ENCODE measurements at places on chromosomes 2 and 18.

DNA sequence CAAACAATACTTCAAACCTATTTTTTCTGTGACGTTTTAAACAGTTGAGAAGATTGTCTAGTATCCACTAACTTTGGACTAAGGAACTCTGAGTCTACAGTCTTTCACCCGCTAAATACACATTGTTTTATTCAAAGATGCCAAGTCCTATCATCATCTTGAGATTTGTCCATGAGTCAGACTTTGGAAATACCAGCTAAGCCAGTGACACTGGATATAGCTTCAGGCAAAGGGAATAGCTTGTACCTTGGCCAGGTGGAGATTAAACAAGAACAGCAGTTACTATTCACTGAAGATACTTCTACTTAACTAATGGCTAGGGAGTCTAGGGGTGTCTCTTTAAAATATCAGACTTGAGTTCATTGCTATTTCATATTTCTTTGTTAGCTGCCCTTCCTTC is 137.5 kb downstream of the COMMD1 start:
- no peak for DNase-seq

- DNase-seq, result no peak
Measured at GRCh38 chr2:25462021-25462420, 120.3 kb upstream of the DNMT3A start.

- no peak for DNase-seq
Measured at GRCh38 chr2:158493458-158493857, 36.7 kb downstream of the PKP4 start.

DNA sequence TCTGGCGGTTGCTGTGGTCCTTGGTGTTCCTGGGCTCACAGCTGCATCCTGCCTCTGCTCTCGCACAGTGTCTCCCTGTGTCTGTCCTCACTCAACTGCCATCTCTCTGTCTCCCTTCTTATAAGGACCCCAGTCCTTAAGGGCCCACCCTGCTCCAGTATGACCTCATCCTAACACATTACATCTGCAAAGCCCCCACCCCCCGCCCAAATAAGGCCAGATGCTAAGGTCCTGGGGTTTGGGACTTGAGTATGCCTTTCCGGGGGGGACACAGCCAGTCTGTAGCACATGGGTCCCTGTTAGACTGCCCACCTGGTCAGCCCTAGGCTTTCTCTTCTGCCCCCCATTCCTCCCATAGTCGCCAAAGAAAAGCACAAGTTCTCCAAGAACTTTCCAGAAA is 40.7 kb downstream of the FER1L5 start:
- DNase-seq, result peak; percentile 15

- no peak for DNase-seq
Measured at GRCh38 chr2:240183875-240184590, 43.6 kb upstream of the OTOS start.

GRCh38 chr2:196750291-196750923 is 49.1 kb downstream of the GTF3C3 start:
- DNase-seq, result no peak

- DNase-seq, result no peak
Measured at GRCh38 chr2:205609113-205609512, 73.2 kb upstream of the NRP2 start.

DNA sequence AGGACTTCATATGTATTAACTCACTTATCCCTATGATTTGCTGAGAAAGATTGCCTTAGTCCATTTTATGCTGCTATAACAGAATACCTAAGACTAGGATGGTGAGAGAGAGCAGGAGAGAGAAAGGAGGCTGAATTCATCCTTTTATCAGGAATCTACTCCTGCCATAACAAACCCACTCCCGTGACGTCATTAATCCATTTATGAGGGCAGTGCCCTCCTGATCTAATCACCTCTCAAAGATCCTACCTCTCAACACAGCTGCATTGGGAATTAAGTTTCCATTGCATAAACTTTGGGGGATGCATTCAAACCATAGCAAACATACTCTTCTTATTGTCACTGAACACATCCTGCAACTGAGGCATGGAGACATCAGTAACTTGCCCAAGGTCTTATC is 122.0 kb downstream of the VIT start:
- no peak for DNase-seq

- no peak for DNase-seq
Measured at GRCh38 chr2:60867007-60867406, 14.4 kb upstream of the REL start.

DNA sequence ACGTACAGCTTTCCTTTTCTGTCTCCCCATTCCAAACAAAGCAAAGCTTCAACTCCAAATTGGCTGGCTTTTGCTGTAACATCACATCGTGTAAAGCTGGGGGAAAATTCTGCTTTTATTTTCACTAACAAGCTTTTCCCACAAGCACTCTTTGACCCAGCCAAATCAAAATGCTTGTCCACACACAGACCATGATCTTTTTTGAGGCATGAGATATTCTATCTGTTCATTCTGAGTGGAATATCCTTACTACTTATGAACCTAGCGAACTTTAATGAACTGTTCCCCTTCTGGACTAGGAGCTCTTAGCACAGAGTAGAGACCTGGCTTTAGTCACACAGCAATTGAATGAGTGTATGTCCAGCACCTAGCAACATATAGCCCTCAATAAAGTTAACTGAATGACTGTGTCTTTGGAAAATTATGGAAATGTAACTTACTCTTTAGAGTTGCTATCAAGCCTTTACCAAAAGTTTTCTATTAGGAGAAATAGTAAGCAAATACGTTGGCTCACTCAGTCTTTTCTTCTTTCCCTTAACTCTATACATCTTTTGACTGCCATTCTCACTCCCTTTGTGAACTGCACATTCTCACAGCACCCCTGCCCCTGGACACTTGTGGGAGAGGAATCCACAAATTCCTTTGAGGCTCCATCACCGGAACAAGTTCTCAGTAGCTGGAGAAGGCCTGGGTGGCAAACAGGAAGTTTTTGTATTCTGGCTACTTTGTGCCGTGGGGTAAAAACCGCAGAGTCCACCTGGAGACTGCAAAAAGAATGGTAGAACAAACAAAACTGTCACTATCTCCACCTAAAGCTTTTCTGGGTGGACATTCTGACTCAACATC is 1.3 kb upstream of the UBE2E3 start:
- DNase-seq, result no peak

DNA sequence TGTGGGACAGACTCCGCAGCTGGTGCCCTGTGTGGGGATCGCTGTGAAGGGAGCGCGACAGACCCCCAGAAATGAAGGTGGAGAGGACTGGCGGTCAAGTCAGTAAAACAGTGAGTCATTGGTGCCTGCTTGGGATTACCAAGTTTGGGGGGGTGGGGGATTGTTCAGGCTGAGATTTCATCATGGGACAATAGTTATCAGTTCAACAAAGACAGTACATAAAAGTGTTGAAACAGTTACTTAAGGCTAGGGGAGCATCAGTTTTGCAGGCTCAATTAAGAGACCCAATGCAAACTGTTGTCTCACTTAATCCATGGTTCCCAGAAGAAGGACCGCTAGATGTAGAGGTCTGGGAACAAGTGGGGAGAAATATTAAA is 42.4 kb upstream of the PDK1 start:
- DNase-seq, result no peak

DNA sequence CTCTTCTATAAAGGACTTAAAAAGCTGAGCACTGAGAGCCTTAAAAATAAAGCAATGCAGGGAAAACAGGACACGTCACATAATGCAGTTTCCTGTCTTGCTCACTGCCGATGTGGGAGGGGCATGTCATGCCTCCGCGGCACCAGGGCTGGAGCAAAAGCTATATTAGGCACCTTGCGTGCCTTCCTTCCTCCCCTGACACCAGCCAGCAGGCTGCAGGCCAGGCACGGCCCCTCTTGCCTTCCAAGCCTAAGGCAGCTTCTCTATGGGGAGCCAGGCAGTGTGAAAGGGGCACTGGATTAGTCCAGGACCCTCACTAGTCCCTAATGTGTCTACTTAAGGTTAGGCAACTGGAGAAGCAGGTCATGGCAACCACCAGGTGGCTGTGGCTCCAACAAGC is 26.3 kb downstream of the MRPL35 start:
- peak; percentile 76 for DNase-seq

DNA sequence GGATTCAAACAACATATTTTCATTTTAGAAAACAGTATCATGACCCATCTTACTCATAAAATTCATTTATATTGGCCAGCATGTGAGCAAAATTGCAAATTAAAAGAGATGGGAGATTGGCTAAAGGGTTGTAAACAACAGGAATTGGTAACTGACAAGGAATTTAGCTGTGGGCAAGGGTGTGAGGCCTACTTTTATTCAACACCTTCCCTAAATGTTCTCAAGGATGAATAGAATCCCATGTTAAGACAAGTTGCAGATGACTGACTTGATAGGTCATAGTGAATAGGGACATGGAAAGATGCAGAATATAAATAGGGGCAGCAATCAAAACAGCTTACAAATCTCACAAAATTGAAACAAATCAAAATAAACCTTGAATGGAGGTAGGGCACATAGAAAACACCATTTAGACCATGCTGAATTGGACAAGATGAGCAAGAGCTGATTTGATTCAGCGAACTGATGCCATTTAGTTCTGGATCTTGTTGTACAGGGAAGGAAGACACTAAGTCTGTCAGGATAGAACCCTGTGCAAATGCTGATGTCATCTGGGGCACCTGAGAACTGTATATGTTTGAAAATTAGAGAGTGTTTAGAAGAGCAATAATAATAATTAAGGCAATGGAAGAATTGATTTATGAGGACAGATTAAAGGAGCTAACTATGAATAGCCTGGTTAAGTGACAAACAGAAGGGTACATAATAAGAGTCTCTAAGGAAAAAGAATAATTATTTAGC is 509.7 kb downstream of the ZEB2 start:
- no peak for DNase-seq

GRCh38 chr2:42653039-42653438 is 84.6 kb downstream of the MTA3 start:
- DNase-seq, result no peak

DNA sequence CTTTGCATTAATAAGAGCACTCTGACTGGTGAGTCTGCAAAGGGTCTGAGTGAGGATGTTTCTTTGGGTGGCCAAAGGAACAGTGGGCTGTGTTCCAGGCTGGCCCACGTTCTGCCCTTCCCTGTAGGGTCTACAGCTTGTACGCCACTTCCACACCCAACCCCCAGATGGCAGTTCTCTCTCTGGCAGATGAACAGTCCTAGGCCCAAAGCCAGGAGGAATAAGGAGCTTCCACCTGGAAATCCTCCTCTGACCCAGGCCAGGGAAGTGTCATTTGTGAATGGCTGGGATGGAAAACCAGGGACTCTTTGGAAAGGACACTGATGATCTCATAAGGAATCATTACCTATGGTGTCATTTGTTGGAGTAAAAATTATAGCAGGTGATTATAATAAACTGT is 6.6 kb downstream of the OTOF start:
- DNase-seq, result no peak

DNA sequence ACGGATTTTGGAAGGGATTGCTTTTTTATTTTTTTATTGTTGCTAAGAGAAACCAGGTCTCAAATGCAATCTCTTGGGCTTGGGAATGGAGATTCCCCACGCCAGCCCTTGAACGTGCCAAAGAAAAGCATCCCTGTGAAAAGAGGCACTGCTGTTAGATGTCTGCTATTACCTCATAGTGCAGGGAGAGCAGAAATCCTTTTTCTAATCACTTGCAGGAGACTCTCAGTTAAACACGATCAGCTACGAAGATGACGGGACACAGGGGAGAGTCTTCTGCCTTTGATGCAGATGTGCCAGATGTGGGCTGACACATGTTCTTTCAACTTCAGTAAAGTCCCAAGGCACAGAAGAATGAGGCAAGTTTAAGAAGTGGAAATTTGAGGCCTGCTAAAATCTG is 381.6 kb upstream of the TRIB2 start:
- DNase-seq, result no peak

DNA sequence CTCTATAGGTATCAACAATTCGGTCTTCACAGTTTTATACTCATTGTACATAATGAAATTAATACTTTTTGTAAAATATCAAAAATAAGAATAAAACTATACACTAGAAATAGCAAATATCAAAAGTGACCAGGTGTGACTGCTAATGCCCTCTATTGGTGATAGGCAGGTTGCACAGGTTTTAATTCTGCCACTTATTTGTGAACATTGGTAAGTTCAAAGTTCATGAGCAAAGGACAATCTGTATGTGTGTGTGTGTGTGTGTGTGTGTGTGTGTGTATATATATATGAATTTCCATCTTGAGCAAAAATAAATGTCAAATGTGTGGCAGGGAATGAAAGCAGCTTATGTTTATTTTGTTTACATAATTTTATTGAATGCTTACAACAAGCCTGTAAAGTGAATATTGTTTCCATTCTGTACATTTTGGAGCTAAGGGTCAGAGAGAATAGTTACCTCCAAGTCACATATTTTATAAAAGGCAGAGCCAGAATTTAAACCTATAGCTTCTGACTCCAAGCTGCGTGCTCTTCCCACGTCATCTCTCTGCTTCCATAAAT is 537.4 kb downstream of the CPS1 start:
- DNase-seq, result no peak

DNA sequence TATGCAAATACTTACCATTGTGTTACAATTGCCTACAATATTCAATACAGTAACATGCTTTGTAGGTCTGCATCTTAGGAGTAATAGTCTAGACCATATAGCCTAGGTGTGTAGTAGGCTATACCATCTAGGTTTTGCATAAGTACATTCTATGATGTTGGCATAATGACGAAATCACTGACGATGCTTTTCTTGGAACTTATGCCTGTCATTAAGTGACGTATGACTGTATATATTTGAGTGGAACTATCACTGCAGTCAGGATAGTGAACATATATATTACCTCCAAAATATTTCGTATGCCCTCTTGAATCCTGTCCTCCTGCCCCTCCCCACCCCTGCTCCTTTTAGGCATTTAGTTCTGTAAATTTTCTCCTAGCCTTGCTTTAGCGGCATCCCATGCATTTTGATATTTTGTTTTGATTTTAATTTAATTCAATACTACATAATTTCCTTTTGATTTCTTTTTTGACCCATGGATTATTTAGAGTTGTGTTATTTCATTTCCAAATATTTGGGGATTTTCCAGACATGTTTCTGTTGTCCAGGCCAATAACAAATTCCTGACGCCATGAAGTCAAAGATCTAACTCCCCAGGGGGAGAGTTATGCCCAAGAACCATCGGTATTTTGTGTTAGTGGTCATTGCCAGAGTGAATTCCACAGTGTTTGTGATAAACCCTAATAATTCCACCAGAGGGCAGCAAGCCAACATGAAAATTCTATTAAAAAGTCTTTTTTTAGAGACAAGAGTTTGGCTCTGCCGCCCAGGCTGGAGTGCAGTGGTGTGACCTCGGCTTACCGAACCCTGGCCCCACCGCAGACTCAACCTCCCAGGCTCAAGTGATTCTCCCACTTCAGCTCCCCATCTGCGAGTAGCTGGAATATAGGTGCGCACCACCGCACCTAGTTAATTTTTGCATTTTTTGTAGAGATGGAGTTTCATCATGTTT is 24.2 kb upstream of the CASP8 start:
- DNase-seq, result peak; percentile 56

DNA sequence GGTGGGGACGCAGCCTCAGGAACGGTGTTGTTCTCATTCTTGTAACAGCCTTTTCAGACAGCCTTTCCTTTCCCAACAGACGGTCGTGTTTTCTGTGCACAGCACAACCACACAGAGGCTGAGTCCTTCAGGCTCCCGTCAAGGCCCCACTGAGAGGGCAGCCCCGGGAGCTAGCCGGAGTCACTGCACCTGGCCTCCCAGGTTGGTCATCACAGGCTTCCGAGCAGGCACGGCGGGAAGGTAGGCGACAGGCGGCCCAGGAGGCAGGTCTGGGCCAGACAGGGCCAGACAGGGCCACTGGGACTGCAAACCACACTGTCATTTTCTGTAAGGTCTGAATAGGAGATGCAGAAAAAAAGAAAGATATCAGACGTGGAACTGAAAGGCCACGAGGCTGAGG is 570.8 kb downstream of the GALR1 start:
- DNase-seq, result no peak

GRCh38 chr18:39635966-39636365 is 2070.4 kb upstream of the CELF4 start:
- no peak for DNase-seq

Data from Peyer's patch (tissue), 4 donors.